NCI-H1930 (cell line): ENCODE measurements at places on chromosomes 7 and 10.

DNA sequence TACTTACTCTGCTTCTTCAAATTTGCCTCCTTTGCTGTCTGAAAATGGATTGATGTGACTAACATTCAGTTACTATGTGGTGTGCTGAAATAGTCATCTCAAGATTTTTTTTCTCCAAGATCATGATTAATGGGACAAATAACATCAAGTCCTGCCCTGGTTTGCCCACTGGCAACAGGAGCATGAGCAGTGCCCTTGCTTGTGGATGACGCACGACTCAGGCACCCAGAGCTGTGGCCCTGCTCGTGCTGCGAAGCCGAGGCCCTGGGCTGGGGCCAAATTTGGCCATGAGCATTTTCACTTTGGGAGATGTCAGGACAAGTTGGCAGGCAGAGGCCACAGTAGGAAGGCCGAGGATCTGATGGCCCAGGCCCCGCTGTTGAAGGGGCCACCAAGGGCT, 239.8 kb upstream of the IGFBP3 start:
- no peak for DNase-seq

GRCh38 chr7:26857506-26858240, 6.7 kb downstream of the SKAP2 start:
- no peak for DNase-seq

- DNase-seq: no peak
These were observed 99.6 kb upstream of the BMPER start for GRCh38 chr7:33805630-33806233.

- DNase-seq: no peak
These were observed 3.9 kb downstream of the LRMDA start for GRCh38 chr10:75435291-75435690.

- DNase-seq: no peak
These were observed 117.8 kb downstream of the GPR37 start for GRCh38 chr7:124647630-124648306.

DNA sequence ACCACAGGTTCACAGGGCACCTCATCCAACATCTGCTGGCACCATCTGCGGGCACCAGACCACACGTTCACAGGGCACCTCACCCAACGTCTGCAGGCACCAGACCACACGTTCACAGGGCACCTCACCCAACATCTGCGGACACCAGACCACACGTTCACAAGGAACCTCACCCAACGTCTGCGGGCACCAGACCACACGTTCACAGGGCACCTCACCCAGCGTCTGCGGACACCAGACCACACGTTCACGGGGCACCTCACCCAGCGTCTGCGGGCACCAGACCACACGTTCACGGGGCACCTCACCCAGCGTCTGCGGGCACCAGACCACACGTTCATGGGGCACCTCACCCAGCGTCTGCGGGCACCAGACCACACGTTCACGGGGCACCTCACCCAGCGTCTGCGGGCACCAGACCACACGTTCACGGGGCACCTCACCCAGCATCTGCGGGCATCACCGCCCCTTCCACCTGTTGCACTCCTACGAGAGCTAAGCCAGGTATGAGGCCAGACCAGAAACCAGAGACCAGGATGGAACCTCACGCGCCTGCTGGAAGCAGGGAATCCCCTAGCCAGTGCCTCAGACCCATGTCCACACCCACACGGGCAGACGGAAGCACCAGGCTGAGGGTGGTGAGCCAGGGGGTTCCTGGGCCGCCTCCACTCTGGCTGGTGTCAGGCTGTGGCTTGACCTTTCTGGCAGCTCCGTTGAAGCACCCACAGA, 182.8 kb downstream of the MAD1L1 start:
- DNase-seq: no peak

DNA sequence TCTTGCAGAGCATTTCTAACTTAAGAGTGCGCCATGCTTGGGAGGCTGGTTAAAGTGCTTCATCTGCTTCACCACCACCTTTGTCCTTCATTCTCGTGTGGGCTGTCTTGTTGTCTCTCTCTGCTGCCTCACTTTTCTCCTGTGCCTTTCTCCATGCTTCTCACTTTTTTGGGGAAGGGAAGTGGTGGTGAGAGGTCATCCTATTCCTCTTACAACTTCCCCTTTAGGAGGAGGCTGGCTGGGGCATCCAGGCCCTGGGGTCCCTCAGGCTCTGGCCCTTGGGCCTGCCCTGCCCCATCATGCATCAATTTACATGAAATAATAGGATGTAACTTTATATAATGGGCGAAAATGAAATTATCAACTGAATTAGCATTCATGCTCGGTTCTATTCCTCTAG, 39.9 kb upstream of the PIP4K2A start:
- no peak for DNase-seq

DNA sequence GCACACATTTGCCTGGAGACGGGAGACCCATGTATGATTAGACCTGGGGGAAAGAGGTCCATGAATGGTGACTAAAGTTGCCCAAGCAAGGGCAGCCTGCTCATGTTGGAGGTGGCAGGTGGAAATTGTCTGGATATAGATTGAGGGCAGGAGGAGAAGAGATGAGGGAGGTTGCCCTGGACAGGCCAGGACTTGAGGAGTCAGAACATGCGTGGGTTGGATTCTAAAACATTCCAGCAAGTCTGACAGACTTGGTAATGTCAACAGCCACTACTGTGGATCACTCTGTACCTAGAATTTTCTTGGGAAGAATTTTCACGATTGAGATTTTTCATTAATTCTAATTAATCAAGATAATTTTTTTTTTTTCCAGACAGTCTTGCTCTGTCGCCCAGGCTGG, 19.1 kb upstream of the SVOPL start:
- no peak for DNase-seq

DNA sequence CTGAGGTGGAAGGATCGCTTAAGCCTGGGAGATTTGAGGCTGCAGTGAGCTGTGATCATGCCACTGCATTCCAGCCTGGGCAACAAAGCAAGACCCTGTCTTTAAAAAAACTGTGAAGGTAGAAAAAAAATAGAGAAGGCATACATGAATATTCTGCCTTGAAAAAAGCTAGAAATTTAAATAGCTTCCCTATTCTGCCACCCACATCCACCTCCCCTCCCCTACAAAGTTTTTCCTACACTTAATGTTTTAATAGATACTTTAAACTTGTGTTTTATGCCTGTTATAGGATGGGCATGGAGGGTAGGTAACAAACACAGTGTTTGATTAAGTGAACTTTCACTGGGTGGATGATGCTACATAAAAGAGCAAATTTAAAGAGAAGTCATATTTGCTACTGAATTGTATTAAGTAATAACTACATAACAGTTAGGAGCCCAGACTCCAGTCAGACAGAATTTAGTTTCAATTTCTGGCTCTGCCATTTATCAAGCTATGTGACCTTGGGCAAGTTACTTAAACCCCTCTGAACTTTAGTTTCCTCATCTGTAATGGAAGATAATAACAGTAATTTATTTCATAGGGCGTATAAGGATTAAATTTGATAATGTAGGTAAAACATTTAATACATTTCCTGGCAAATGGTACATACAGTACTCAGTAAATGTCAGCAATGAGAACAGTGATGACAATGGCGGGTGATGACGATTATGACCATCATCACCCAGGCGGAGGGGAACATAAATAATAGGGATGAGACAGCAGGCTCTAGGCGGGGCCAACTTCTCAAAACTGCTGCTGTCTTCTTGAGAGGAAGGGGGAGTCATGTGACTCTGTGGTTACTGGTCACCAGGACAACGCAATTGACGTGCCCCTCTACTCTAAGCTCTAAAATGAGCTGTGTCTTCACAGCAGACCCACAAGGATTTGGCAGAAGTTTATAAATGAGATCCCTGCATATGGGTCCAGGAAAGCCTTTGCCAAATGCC, 15.8 kb downstream of the DNMBP start:
- DNase-seq: no peak

DNA sequence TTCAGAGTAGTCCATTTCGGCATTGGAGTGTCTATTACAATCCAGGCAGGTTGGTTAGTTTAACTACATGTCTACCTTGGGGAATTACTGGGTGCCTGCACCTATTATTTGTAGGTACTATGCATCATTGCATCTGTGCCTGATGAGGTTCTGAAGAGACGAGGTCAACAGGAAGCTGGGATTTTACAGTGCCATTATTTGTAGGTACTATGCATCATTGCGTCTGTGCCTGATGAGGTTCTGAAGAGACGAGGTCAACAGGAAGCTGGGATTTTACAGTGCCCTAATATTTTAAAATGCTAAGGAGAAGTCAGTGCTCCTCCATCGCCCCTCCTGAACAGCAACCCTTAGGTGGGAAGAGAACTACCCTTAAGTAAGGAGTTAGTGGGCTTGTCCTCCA, 41.7 kb downstream of the NPY start:
- DNase-seq: no peak

DNA sequence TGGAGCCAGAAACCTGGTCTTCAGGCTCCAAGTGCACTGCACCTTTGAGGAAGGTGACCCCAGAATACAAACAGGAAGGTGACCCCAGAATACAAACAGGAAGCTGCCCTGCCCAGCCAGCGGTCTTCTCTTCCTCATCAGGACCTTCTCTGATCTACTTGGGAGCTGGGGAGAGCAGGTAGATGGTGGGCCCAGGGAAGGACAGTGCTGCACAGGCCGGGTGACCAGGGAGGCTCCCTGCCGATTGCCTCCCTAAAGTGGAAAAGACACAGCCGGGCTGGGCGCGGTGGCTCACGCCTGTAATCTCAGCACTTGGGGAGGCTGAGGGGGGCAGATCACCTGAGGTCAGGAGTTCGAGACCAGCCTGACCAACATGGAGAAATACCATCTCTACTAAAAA, 151.8 kb upstream of the CHST15 start:
- no peak for DNase-seq

DNA sequence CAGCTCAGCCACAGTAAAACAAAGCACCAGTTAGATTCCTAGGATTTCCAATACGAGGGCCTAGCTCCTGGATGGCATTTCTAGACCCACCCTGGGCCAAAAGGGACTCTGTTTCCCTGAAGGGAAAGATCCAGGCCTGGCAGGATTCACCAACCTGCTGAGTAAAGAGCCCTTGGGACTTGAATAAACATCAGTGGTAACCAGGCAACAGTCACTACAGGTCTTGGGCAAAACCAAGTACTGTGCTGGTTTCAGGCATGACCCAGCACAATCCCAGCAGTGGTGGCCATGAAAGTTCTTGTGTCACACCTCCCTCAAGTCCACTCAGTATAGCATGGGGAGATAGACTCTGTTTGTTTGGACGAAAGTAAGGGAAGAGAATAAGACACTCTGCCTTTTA, 31.0 kb upstream of the STARD3NL start:
- DNase-seq: no peak

- no peak for DNase-seq
These were observed at the start of gene CARD11 for GRCh38 chr7:3043544-3044371. Gene CARD11, minus strand, starts transcription at chr7:3043867. Its CDS starts 85,361 bp downstream, at chr7:2958506.

- DNase-seq: no peak
These were observed 1.2 kb upstream of the GTPBP4 start for GRCh38 chr10:986881-987619.

DNA sequence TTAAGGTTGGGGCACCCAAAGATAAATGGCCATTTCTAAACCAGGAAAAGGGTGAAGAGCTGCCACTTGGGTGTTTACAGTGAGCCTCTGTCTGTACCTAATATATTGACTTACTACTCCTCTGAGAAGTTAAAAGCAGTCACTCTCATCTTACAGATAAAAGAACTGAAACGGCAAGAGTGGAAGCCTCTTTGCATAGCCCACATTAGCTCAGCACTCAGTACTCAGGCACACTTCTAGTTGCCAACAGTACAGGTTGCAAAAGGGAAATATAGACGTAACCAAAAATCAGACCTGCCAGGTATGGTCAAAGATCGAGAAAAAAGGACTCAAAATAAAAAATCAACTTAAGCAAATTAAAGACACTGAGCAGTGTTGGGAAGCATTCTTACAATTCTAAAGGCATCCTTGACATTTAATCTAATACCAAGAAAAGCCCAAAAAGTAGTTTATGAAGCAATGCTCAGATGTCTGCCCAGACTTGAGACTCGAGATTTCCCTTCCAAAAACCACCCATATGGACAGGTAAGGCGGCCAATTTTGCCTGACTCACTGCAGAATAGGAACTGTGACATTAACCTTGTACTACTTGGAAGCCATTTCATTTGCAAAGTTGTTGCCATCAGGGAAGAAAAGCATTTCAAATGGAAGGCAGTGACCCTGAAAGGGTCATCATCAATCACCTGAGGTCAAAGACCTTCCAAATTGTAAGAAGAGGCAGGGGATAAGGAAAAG, 139.3 kb downstream of the SLC25A13 start:
- no peak for DNase-seq

DNA sequence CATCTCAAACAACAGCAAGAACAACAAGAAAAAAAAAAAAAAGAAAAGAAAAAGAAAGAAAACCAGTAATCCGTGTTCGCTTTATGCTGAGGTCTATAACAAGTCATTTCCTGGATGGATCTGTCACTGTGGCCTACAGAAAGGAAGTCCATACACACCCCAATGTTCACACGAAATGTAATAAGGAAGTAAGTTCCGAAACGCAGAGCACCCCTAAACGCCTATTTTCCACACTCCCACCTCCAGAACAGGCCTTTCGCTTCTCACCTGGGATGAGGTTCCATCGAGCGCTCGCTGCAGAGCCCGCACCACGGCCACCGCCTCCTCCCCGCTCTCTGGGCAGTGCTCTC, 735 bp downstream of the ZNF394 start:
- no peak for DNase-seq

- DNase-seq: no peak
These were observed 91.2 kb downstream of the SPAG6 start for GRCh38 chr10:22436526-22436892.

- DNase-seq: no peak
These were observed 257.6 kb upstream of the NPY start for GRCh38 chr7:24026351-24026750.

DNA sequence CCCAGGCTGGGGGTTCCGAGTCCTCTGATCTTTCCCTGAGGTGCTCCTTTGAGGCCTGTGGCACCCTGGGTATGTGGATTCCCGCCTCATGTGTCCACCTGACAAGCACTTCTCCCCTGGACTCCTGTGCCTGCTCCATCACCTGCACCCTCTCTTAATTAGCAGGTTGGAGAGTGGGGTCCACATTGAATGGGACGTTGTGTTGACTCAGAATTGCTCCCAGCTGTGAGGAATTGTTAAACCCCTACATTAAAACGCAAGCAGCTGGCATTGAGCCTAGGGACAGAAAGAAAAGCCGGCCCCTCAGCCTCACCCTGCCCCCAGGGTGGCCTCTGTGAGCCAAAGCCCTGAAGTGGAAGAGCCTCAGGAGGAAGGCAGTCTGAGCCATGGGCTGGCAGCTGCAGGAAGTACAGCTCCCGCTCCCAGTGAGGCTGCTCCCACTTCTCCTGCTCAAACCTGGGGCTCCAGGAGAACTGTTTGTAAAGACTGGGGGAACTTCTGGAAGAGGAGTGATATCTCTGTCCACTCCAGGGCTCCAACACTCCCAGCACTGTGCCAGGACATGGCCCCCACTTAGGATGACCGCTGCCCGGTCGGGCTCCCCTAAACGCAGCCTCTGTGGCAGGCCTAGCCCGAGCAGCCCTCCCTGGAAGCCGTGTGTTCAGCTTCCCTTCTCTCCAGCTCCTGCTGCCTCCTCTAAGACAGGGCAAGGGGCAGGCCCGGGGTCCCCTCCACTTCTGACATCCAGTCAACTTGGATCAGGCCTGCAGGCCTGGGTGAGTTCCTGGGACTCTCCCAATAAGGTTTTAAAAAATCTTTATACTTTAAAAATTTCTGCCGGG, 1.8 kb upstream of the OPN4 start:
- DNase-seq: no peak
